Activated CD4-positive, alpha-beta memory T cell treated with anti-CD3 and anti-CD28 coated beads, Interleukin-2, amount 10 ng/mL, durations not matched to agents 7 days and 5 days (primary cell): ENCODE measurements at places on chromosomes 4 and X. TPM values are rescaled to one million over a fixed set of nuclear protein-coding genes. Genes with fewer than 3 reads are reported as not detected.

GRCh38 chr4:158001756-158002155, 171.1 kb downstream of the GASK1B start:
- no peak overlapping the region for H3K27ac ChIP-seq
- no peak overlapping the region for H3K4me3 ChIP-seq
- H3K27me3 ChIP-seq: no peaks in the 10 kb centered on the region
- H3K4me1 ChIP-seq: no peaks in the 10 kb centered on the region

DNA sequence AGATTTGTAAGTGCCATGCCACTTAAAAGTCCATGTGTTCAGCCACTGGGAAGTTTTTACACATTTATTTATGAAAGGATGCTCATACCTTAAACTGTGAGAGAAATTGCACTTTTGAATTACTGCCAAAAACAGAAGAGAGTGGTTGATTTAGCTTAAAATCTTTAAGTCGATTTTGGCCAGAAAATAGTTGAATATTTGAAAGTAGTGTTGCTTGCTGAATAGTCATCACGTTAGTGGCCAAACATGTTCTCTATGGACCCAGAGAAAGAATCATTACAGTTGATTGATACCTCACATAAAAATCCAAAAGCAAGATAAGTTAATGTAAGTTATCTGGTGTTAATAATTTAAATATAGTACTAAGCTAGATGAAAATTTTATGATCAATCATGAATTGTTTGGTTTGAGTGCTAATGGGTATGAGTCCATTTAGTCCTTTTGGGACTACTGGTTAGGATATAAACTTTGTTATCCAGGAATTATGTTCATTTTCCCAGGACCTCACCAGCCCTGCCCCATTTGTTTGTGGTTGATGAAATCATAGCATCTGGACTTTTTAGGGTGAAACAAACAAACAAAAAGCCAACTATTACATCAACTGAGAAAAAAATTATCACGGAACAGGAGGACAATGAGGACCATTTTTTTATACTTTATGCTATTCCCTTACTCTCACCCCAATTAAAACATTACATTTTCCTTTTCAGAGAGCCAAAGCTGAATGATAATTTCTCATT, 6.3 kb downstream of the GIMD1 start:
- peaks cover 3% of the 10 kb centered on the region for H3K27me3 ChIP-seq
- no peak overlapping the region for H3K27ac ChIP-seq
- no peaks in the 10 kb centered on the region for H3K4me1 ChIP-seq
- H3K4me3 ChIP-seq: no peak overlapping the region

ETDB gene
- not detected for total RNA-seq

DNA sequence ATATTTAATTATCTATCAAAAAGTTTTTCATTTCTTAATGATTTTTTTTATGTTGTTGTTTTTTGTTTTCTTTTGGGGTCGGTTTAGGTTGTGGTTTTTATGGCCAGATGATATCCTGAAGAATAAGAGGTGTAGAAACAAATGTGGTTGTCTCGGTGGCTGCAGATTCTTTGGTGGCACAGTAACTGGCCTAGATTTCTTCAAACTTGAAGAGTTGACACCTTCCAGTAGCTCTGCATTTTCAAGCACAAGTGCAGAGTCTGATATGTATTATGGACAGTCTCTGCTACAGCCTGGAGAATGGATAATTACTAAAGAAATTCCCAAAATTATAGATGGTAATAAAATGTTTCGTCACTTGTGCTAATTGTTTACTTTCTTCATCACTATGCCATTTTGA, 82.6 kb downstream of the BLTP1 start:
- H3K4me3 ChIP-seq: no peak overlapping the region
- peaks cover 41% of the 10 kb centered on the region for H3K36me3 ChIP-seq
- peaks cover 5% of the 10 kb centered on the region for H3K4me1 ChIP-seq
- DNase-seq: no peak

GRCh38 chr4:55444827-55445226, 49.1 kb downstream of the TMEM165 start:
- no peaks in the 10 kb centered on the region for H3K27me3 ChIP-seq
- H3K4me1 ChIP-seq: peaks cover 12% of the 10 kb centered on the region
- no peak for DNase-seq
- peaks cover 25% of the 10 kb centered on the region for H3K36me3 ChIP-seq
- H3K27ac ChIP-seq: no peak overlapping the region
- H3K4me3 ChIP-seq: no peak overlapping the region

- H3K4me3 ChIP-seq: no peak within 1 kb of the TSS
- no peaks in the 10 kb centered on the region for H3K4me1 ChIP-seq
- no peak within 1 kb of the TSS for H3K27ac ChIP-seq
- H3K27me3 ChIP-seq: peaks cover 9% of the 10 kb centered on the region
- no peak for DNase-seq
These were observed at the start of gene APELA for GRCh38 chr4:164876700-164877324. Gene APELA (plus strand): TSS chr4:164877178. CDS start chr4:164877332, 154 bp downstream.

CXorf38 gene
- 22.8 TPM for total RNA-seq

JADE1 gene
- total RNA-seq: 29.6 TPM

OPN1MW2 gene
- not detected for total RNA-seq

GRCh38 chrX:132671229-132671641, 182.4 kb upstream of the MBNL3 start:
- no peak overlapping the region for H3K4me3 ChIP-seq
- peaks cover 2% of the 10 kb centered on the region for H3K4me1 ChIP-seq
- peaks cover 13% of the 10 kb centered on the region for H3K27me3 ChIP-seq
- DNase-seq: no peak
- no peak overlapping the region for H3K27ac ChIP-seq

GRCh38 chr4:25330335-25330734, 17.8 kb downstream of the ZCCHC4 start:
- H3K4me3 ChIP-seq: no peak overlapping the region
- no peaks in the 10 kb centered on the region for H3K27me3 ChIP-seq
- no peak overlapping the region for H3K27ac ChIP-seq
- no peaks in the 10 kb centered on the region for H3K36me3 ChIP-seq
- DNase-seq: no peak

- H3K36me3 ChIP-seq: peaks cover 14% of the 10 kb centered on the region
- no peaks in the 10 kb centered on the region for H3K27me3 ChIP-seq
- no peak overlapping the region for H3K27ac ChIP-seq
- H3K4me1 ChIP-seq: no peaks in the 10 kb centered on the region
- H3K4me3 ChIP-seq: no peak overlapping the region
- no peak for DNase-seq
These were observed 49.1 kb downstream of the DHRSX start for GRCh38 chrX:2451501-2452316.

- no peak overlapping the region for H3K4me3 ChIP-seq
- no peak overlapping the region for H3K27ac ChIP-seq
- no peaks in the 10 kb centered on the region for H3K36me3 ChIP-seq
- no peaks in the 10 kb centered on the region for H3K4me1 ChIP-seq
These were observed 199.2 kb downstream of the DCTD start for GRCh38 chr4:182717788-182718583.

- no peaks in the 10 kb centered on the region for H3K27me3 ChIP-seq
- no peaks in the 10 kb centered on the region for H3K36me3 ChIP-seq
- no peak overlapping the region for H3K4me3 ChIP-seq
- H3K27ac ChIP-seq: no peak overlapping the region
- DNase-seq: no peak
- H3K4me1 ChIP-seq: peaks cover 26% of the 10 kb centered on the region
These were observed 3.3 kb upstream of the OPN1LW start for GRCh38 chrX:154140742-154141141.

DNA sequence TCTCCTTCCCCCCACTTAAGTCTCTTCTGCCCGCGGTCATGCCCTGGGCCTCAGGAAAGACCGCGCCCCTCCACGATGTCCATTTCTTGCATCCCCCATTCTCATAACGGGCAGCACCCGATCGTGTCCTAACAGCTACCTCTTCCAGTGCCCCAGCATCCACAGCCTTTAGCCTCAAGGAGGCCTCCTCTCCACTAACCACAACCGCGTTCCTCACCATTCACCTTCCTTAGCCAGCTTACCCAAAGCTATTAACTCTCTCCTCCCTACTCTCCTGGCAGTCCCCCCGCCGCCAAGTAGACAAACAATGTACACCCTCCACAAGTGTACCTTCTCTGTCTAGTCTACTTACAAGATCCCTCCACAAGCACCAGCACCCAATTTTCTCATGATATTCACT, 58.6 kb upstream of the PAGE5 start:
- H3K4me1 ChIP-seq: peaks cover 17% of the 10 kb centered on the region
- peak overlapping the region; percentile 95 for H3K27ac ChIP-seq
- DNase-seq: peak; percentile 15
- H3K27me3 ChIP-seq: peaks cover 3% of the 10 kb centered on the region

DNA sequence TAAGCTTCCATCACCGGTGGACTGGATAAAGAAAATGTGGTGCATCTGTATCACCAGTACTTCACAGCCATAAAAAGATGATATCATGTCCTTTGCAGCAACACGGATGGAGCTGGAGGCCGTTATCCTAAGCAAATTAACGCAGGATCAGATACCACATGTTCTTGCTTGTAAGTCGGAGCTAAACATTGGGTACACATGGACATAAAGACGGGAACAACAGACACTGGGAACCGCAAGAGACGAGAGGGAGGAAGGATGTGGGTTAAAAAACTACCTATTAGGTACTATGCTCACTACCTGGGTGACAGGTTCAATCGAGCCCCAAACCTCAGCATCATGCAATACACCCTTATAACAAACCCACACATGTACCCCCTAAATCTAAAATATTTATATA, 16.3 kb upstream of the IDS start:
- H3K4me3 ChIP-seq: no peak overlapping the region
- DNase-seq: no peak
- H3K27ac ChIP-seq: peak overlapping the region; percentile 71
- H3K4me1 ChIP-seq: peaks cover 75% of the 10 kb centered on the region
- H3K36me3 ChIP-seq: peaks cover 14% of the 10 kb centered on the region
